ENCODE measurements at places on chromosomes 6 and 20. TPM values are rescaled to one million over a fixed set of nuclear protein-coding genes. Genes with fewer than 3 reads are reported as not detected.

GRCh38 chr6:37688078-37688850 lies 9.4 kb downstream of the MDGA1 start:
- DNase-seq, result no peak

DNA sequence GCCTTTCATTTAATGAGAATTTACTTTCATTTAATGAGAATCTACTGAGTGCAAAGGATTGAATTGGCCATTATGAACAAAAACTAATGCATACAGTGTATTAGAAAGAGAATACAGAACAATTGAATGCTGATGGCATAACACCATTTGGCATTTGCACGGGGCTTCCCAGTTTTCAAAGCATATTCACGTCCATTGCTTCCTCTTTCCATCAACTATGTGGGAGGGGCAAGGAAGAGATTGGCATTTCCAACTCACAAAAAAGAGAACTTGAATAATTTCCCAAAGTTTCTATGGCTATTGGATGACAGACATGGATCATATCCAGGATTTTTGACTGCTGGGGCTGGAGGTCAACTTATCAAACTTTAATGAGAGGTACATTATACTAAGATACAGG lies 23.2 kb upstream of the ARG1 start:
- no peak for DNase-seq

DNA sequence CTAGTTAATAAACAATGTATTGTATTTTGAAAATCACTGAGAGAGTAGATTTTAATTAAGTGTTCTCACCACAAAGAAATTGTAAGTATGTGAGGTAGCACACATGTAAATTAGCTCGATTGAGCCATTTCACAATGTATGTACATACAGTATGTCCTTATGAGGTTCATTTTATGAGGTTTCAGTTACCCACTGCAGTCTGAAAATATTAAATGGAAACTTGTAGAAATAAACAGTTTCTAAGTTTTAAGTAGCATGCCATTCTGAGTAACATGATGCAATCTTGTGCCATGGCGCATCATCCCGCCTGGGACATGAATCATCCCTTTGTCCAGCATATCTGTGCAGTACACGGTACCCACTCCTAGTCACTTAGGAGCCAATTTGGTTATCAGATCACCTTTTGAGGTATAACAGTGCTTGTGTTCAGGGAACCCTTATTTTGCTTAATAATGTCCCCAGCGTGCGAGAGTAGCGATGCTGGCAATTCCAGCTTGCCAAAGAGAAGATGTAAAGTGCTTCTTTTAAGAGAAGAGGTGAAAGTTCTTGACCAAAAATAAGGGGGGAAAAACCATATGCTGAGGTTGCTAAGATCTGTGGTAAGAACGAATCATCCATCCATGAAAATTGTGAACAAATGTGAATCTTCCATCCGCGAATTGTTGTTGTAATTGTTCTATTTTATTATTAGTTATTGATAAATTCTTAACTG lies 64.7 kb downstream of the KCNS1 start:
- no peak for DNase-seq

DNA sequence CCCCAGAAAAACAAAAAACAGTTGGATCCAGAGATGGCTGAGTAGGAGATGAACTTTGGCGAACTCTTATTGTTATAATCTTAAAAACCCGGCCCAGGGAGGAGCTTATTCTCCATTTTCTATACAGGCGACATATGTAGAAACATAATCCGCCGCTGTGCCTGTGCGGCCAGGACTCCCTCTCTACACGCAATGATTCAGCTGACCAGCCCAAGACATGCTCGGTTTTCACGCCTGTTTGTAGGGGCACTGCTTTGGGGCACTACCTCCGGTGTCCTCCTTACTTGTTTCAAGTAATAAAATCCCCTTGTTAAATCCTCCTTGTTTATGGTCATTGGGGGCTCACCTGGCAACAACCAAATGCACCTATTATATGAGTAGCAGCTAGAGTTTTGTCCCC lies 89.9 kb downstream of the SEL1L2 start:
- DNase-seq, result no peak

DNA sequence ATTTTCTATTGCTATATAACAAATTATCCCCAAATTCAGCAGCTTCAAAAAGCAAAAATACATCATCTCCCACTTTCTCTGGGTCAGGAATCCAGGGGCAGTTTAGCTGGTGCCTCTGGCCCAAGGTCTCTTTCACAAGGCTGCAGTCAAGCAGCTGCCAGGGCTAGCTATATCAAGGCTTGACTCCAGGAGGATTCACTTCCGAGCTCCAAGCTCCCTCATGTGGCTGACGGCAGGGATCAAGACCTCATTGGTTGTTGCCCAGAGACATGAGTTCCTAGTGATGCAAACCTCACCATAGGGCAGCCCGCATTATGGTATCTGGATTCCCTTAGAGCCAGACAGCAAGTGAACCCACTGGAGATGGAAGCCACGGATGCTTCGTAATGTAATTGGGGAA lies 1.3 kb upstream of the VNN1 start:
- peak; percentile 48 for DNase-seq

DNA sequence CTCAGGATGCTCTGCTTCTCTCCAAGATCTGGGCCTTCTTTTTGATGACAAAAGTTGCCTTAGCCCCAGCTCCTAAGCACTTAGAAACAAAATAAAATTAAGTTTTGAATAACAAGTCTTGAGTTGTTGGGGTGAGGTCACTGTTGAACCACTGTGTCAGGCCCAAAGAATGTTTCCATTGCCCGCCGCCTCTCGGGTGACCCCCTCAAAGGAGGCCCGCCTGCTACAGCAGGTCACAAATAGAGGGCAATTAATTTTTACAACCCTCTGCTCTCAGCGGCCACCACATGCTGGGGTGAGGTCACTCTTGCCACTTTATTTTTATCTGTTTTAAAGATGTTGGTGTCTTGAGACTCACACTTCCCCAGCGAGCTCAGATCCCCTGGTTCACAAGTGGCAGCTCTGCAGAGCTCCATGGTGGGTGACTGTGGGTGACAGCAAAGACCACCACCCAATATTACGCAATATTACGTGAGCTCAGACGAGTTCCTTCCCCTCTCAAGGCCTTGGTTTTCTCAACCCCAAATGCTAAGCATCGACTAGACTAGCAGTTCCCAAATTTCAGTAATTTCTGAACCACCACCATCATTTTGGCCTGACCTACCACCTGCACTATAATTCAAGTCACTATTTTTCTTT lies 247.7 kb upstream of the PMEPA1 start:
- no peak for DNase-seq

- no peak for DNase-seq
These were observed 86.5 kb upstream of the SCP2D1 start for GRCh38 chr20:18727032-18727508.

- DNase-seq, result no peak
These were observed 104.9 kb upstream of the SYNDIG1 start for GRCh38 chr20:24364482-24364881.

DNA sequence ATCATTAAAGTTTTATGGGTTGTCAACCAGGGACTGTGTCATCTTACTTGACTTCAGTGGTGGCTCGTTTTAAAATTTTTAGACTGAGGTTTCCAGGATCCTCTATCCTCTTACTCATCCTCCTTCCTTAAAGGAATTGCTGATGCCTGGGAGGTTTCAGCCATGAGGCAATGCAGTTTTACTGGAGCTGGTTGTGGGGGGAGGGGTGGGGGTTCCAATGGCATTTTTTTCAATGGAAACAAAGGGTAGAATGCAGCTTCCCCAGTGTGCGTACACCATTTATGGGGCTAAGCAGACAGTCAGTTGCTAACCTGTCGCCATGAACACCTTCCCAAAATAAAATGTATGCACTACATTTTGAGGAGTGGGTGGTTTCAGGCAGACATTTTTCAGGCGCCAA lies 88.0 kb downstream of the METTL24 start:
- DNase-seq, result peak; percentile 18

DNA sequence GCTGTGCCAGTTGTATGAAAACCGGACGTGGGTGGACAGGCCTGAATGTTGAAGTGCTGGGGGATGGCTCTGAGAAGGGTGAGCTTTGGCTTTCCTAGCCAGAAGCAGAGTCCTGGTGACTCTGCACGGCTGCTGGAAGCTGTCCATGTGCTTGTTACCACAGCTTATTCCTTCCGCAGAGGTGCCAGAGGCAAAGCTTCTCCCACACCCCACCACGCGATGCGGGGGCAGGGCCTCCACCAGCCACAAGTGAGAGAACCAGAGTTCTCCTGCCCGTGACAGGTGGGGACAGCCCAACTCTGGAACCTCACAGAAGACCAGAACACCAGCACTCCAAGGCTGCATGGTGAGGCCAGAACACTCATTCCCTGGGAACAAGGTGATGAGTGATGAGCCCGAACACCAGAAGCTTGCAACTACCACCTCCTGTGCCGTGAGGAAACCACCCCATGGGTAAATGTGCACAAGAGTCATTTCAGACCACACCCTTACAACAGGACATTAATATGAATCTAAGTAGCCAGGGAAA lies 36.7 kb downstream of the JAG1 start:
- DNase-seq, result no peak

The MATN4 gene
- total RNA-seq, result not detected

The CITED2 gene
- 66.5 TPM for total RNA-seq
